Fibroblast of skin of left biceps (primary cell): ENCODE measurements at places on chromosomes 4 and X.
A peak's percentile ranks its signal among the peaks of the same experiment; 100 is the strongest.

DNA sequence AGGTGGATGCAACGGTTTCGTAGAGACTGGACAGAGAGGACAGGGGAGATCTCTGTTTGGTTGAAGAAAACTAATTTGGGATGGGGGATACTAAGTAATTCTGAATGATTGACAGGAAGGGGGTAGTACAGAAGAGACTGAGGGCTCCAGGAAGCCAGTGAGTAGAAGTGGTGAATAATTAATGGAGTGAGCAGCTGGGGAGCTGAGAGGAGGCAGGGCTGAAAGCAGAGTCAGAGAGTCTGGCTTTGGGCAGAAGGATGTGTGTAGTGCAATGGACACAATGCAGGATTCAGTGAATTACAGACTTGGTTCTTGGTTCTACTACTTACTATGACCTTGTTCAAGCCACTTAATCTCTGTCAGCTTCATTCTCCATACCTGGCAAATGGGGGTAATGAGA is 161.7 kb downstream of the RBMX2 start:
- no peak for DNase-seq

- no peak for DNase-seq
Measured at GRCh38 chr4:148926276-148927260, 484.4 kb upstream of the NR3C2 start.

GRCh38 chrX:13195340-13195739 is 124.5 kb downstream of the ATXN3L start:
- DNase-seq: no peak

DNA sequence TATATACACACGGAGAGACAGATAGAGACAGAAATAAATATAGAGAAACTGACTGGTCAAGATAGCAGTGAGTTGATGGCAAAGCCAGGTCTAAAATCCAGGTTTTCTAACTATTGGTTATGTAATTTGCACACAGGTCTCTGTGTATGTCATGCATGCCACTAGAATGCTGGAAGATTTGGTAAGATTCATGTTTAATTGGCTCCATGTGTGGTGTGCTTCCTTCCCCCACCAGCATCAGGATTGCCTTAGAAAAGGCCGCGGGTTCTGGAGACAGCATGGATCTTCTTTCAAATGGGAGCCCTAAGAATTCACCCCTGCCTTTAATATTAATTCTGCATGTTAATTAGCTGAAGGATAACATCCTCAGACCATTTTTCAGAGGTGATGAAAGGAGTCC is 31.3 kb downstream of the HAND2 start:
- DNase-seq: no peak

DNA sequence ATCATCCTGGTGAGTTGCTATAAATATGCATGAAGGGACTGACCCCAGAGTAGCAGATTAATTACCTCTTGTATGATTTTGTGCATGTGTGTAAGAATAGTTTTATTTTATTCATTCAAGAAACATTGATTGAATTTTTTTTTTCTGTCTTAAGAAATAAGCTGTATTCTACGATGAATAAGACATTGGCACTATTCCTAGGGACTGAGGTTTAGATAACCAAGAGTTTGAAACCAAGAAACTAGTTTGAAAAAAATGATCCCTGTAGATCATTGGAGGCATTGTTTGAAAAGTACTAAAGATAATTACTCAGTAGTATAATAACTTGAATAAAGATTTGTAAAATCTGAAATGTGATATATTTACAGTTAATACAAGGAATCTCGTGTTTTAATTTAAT is 1086.9 kb downstream of the PCDH7 start:
- DNase-seq: peak; percentile 5

DNA sequence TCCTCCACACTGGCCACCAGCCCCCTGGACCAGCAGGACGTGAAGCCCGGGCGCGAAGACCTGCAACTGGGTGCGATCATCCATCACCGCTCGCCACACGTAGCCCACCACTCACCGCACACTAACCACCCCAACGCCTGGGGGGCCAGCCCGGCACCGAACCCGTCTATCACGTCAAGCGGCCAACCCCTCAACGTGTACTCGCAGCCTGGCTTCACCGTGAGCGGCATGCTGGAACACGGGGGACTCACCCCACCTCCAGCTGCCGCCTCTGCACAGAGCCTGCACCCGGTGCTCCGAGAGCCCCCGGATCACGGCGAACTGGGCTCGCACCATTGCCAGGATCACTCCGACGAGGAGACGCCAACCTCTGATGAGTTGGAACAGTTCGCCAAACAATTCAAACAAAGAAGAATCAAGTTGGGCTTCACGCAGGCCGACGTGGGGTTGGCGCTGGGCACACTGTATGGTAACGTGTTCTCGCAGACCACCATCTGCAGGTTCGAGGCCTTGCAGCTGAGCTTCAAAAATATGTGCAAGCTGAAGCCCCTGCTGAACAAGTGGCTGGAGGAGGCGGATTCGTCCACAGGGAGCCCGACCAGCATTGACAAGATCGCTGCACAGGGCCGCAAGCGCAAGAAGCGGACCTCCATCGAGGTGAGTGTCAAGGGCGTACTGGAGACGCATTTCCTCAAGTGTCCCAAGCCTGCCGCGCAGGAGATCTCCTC is 600 bp downstream of the POU3F4 start:
- no peak for DNase-seq

- DNase-seq: no peak
Measured at GRCh38 chr4:107037199-107037584, 1.1 kb upstream of the DKK2 start.

GRCh38 chr4:99082192-99082591 is 6.4 kb downstream of the ADH5 start:
- no peak for DNase-seq

DNA sequence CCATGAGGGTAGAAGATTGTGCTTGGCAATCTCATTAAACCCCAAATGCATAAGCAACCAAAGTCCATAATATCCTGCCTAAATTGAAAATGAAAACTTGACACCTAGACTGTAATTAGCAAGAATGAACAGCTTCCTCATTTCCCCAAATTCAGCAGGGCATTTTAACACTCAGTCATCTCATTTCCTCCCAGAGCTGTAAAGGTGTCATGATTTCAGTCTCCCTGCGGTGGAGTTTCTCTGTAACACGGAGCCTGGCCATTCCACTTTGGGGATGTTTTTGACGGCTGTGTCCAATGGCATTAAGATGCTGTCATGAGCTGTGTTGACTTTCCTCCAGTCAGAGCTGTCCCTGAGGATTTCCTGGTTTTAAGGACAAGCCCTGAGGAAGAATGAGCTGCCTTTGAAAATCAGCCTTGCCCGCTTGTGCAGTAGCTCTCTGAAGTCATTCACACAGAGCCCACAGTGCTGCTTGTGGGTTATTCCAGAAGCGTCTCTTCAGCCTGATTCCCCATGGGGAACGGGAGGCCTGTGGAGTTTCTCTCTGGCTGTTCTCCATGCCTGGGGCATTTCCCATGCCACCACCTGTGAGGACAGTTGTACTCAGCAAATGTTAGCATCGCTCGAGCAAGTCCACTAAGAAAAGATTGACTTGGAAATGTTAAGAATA is 187.0 kb downstream of the MID1 start:
- no peak for DNase-seq

DNA sequence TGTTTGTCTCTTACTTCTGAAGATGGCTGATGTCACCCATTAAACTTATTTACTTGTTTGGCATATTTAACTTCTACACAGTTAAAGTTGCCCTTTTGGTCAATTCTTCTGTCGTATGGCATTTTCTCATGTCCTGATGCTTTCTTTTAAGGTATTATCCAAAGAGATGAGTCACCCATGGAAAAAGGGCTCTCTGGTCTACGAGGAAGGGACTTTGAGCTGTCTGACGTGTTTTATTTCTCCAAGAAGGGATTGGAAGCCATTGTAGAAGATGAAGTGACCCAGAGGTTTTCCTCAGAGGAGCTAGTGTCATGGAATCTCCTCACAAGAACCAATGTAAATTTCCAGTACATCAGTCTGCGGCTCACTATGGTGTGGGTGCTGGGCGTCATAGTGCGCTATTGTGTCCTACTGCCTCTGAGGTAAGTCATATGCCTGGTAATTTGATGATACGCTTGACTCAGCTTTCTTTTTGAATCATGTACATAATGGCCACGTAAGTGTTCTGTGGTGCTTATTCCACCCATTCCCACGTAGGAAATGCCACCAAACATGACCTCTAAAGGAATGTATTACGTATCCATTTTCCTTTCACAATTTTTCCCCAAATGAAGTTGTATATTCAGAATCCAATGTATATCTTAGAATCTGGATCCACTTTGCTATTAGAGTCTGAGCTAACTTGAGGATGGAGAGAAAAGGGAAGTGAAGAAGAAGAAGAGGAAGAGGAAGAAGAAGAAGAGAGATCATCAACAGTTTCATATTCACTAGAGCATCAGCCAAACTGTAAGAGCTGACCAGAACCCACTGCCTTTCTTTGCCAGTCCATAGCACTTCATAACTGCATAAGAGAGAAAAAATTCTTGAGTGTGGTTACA is 45.7 kb downstream of the GPAT3 start:
- DNase-seq: no peak

- DNase-seq: peak; percentile 0
Measured at GRCh38 chr4:175947117-175947722, 118.4 kb upstream of the WDR17 start.

GRCh38 chrX:1502241-1502640 is 34.7 kb downstream of the P2RY8 start:
- DNase-seq: no peak

- DNase-seq: no peak
Measured at GRCh38 chr4:165210566-165210965, 3.2 kb downstream of the KLHL2 start.
